ENCODE measurements at places on chromosomes 1 and 21.

GRCh38 chr1:9317591-9318417, 25.1 kb downstream of the SPSB1 start:
- no peak for DNase-seq

DNA sequence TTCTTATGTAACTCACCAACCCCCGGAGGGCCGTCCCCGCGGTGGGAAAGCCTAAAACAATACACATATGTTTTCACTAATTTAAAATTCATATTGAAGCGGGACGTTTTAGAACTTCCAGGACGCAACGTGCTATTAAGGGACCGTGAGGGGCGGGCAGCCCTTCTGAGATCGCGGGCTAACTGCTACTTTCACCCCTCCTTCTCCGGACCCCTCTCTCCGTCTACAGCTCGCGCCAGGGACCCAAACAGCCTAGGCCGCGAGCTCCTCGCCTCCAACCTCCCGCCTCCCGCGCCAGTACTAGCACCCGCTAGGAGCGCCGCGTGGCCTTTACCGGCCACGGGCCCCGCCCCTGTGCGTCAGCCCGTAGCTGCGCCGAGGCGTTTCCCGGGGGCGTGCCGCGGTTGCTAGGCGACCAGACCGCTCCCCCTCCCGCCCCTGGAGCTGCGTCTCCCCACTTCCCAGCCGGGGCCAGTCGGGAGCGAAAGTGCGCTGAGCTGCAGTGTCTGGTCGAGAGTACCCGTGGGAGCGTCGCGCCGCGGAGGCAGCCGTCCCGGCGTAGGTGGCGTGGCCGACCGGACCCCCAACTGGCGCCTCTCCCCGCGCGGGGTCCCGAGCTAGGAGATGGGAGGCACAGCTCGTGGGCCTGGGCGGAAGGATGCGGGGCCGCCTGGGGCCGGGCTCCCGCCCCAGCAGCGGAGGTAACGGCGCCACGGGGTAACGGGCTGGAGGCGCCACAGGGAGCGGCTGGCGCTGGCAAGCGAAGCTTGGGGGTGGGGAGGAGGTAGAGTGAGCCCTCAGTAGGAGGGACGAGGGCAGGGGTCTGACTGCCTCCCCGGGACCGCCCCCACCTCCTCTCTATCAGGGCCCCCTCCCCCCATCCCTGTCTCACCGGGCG, at the start of gene DYRK3:
Gene DYRK3 (plus strand): TSS at position 457 of the 898 bp plus-strand sequence. CDS start 168 bp downstream, at position 625.
- DNase-seq, result peak; percentile 85

- DNase-seq, result no peak
These were observed 51.7 kb downstream of the WNT9A start for GRCh38 chr1:227895828-227896685.

DNA sequence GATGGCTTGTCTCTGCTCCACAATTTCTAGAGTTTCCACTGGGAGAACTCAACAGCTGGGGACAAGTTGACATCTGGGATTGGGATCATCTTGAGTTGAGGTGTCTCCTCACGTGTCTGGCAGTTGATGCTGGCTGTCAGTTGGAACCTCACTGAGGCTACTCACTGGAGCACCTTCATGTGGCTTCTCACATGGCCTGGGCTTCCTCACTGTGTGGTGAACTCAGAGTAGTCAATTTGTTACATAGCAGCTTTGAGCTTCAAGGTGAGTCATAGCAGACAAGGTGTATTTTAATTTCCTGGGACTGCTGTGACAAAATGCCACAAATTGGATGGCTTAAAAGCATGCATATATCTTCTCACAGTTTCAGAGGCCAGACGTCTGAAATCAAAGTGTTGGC, 44.0 kb downstream of the NTNG1 start:
- no peak for DNase-seq

GRCh38 chr1:59672851-59673572, 141.7 kb upstream of the HOOK1 start:
- DNase-seq, result no peak

DNA sequence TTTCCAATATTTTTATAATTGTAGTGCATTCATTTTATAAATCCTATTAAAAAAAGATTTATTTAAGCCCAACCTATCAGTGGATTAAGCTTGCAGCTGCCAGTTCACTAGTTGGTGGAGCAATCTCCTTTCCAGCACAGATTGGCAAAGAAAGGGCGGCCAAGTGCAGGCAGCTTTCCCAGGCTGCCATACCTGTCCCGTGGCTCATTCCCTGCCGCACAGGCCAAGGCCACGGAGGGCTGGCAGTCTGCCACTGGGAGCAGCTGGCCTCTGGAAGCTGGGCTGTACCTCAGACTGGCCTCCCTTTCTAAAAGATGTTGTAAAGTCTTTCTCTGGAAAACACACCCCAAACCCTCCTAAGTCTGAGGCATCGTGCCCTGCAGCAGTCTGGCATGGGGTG, 74.2 kb downstream of the SIM2 start:
- DNase-seq, result no peak

DNA sequence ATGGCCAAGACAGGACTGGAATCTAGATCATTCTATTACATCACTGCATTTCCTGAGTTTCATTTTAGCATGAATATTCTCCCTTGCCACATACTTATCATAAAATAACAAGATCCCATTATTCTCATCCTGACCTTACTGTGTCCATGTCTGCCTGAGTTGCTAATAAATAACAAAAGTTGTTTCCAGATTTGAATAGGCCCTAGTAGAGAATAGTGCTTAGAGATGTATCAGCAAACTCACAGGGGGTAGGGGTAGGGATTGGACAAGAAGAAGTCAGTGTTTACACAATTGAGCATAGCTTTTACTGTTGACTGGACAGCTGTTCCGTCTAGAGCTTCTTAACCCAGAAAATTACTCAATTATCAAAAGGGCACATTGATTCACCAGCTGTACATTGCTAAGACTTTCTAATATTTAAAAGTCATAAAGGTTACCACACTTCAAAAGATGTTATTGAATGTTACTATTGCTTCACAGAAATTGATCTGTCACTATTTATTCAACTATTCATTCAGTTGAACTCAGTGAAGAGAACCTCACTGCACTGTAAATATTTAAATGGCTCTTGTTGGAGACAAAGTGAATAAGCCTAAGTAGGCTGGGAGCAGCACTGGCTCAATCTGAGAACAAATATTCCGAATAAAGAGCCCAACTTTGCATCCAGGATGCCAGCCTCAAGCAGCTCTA, 121.9 kb downstream of the NRIP1 start:
- no peak for DNase-seq

DNA sequence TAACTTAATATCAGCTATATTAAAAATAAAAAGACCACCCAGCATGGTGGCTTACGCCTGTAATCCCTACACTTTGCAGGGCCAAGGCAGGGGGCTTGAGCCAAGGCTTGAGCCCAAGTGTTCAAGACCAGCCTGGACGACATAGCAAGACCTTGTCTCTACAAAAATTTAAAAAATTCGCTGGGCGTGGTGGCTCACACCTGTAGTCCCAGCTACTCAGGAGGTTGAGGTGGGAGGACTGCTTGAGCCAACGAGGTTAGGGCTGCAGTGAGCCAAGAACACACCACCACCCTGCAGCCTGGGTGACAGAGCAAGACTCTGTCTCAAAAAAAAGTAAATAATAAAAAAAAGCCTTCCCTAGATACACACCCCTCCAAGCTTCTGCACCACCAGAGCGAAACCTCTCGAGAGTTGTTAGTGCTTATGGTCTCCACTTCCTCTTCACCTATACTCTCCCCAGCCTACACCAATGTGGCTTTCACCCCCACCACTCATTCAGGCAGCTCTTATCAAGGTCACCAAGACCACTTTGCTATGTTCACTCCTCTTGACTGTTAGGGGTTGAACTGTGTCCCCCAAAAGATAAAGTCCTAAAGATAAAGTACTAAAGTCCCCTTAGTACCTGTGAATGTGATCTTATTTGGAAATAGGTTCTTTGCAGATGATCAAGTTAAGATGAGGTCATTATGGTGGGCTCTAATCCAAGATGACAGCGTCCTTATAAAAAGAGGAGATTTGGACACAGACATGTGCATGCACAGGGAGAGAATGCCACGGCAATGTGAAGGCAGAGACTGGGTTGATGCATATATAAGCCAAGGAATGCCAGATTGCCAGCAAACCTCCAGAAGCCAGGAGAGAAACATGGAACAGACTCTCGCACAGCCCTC, 6.8 kb upstream of the PPP1R15B start:
- DNase-seq, result no peak

DNA sequence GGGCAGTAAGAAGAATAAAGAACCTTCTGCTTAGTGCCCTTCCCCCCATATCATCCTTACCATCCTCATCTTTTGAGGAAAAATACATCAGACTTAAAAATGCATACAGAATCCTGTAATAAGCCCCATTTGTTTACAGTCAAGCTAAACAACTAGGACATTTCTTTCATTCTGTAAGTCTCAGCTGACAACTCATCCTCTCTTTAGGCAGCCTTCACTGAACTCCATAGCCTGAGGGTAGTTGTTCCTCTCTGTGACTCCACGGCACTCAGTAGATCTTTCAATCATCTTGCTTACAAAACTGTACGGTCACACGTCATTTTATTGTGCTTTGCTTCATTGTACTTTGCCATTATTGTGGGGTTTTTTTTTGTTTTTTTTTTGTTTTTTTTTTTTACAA, 82.5 kb downstream of the NRIP1 start:
- no peak for DNase-seq

DNA sequence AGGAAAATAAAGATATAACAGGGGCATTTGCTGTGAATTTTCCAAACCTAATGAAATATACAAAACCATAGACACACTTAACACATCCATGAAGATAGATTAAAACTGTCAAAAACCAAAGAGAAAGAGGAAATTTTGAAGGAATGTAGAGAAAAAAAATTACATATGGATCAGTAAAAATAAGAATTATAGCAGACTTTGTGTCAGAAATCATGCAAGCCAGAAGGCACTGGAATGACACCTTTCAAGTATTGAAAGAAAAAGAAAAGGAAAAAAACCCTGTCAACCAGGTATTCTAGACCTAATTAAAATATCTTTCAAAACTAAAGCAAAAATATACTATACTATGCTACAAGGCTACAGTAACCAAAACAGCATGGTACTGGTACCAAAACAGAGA, 125.8 kb upstream of the PALMD start:
- DNase-seq, result no peak

GRCh38 chr1:214338212-214338611, 57.3 kb downstream of the SMYD2 start:
- DNase-seq, result no peak

- no peak for DNase-seq
These were observed 124.5 kb upstream of the DPYD start for GRCh38 chr1:98045211-98045766.

DNA sequence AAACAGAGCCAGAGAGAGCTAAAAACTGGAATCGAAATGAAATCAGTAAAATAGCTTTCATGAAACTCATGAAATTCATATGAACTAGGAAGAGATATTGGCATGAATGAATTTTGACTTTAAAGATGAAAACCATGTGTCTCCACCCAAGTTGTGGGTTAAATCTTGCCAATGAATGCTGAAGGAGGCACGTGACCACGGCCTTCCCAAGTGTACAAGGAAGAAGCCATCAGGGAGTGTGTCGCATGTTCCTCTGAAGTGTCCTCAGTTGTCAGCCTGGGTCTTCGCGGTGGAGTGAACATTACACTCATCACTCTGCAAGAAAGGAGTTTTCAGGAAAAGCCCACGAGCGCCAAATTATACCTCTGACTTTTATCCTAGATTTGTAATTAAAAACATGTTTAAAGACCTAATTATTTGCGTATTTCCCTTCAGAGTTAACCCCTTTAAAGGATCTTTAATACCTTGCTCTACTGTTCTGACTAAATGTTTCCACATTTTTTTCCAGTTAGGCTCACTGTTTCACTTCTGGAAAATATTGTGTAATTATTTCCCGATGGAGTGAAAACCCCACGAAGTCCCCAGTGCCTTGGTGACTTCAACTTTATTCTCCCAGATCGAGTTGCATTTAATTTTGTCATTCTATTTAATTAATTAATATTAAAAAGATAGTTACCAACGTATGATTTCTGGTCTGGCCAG, 118.3 kb downstream of the DHRS3 start:
- no peak for DNase-seq

DNA sequence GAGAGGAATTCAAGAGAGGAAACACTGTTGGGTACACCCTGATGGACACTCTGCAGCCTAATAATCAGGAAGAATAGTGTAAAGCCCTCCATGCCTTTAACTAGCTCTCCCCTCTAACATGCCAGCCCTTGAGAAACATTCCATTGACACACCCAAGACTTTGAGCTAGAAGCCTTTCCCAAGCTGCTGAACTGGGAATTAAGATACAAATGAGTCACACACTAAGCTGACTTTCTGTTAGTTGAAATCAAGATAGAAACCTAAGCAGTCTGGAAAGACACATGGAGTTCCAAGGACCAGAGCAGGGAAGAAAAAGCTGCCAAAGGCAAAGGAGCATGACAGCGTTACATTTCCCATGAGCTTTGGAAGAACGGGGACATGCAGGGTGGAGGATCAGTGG, 380.8 kb downstream of the NPHP4 start:
- no peak for DNase-seq

DNA sequence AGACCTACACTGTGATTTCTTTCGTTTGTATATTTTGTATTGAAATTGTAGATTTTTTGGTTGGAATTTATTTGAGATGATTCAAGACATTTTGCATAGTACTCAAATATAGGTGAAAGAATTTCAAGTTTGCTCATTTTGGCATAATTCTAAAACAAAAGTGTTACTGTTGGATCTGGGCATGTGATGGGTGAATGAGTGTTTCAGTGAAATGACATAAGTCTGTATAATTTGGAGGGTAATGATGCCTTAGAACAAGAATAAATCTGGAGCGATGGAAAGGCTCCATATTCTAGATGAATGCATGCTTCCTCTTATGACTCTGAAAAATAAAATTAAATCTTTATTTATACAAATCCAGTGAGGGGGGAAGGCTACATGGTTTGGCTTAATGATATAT, 41.0 kb downstream of the NFIA start:
- no peak for DNase-seq

- no peak for DNase-seq
These were observed 165.4 kb upstream of the HMGB4 start for GRCh38 chr1:33698361-33699035.

DNA sequence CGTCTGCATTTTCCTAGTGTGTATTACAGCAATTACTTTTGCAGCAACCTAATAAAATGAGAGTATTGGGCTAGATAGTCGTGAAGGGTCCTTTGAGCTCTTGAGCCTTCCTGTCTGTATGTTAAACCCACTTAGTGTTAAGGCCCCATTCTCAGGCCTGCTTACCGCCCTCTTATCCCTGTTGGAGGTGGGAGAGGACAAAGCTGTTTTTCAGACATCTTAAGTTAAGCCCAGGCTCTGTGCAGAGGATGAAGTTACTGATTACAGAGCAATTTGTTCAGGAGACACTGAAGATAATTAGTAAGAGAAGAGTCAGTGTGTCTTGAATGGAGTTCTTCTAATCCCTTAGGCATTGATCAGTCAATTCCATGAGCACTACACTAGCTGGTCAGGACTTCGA, 114.6 kb downstream of the UCK2 start:
- DNase-seq, result no peak

GRCh38 chr1:81414488-81415015, 386.2 kb upstream of the ADGRL2 start:
- DNase-seq, result no peak

GRCh38 chr1:197302775-197303174, 34.7 kb downstream of the CRB1 start:
- no peak for DNase-seq

Data from CD4-positive, alpha-beta T cell treated with Interleukin-15 for 4 hours (primary cell).